ENCODE measurements at places on chromosomes 4 and X.

- DNase-seq, result no peak
Measured at GRCh38 chr4:182649698-182650477, 267.3 kb downstream of the DCTD start.

GRCh38 chr4:8468746-8469535 lies 28.4 kb downstream of the TRMT44 start:
- DNase-seq, result peak; percentile 63

- DNase-seq, result no peak
Measured at GRCh38 chr4:98851806-98852205, 77.1 kb downstream of the EIF4E start.

- DNase-seq, result peak; percentile 74
Measured at GRCh38 chr4:138087066-138087719, 155.0 kb downstream of the SLC7A11 start.

DNA sequence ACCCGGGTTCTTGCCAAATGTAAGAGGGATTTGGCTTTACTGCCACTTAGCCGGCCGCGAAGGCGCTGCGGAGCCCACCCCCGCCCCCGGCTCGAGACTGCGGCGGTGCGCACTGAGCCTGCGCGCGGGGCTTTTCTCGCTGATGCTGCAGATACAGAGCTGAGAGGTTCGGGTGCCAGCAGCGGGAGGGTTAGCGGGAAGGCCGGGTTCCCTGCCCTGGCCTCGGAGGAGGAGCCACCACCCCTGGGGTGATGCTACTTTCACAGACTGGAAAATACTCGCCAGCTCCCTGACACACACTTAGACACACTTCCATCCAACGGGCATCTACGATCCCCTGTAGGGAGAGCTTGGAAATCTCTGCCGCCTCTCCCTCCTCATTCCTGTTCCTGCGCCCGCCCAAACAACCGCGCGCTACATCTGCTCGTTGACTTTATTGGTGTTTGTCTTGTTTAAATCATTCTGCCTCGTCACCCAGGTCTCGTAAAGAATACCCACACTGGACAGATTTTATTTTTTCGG lies 2.1 kb upstream of the PCDH7 start:
- peak; percentile 91 for DNase-seq

GRCh38 chr4:87049508-87049907 lies 114.7 kb downstream of the AFF1 start:
- no peak for DNase-seq

DNA sequence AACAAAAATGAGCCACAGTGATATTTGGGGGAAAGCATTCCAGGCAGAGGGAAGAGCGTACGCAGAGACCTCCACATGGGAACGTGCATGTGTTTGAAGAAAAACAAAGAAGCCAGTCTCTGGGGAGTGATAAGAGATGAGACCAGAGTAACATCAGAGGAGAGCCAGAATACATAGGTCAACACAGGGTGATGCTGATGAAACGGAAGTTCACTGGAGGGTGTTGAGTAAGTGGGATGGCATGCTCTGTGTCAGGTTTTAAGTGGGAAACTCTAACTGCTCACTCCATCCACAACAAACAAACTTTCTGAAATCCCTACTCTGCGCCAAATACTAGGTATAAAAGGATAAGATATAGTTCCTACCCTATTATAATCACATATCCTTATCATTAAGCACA lies 110.0 kb downstream of the ARHGAP6 start:
- DNase-seq, result no peak

GRCh38 chr4:126583509-126583908 lies 1049.2 kb upstream of the INTU start:
- no peak for DNase-seq

GRCh38 chr4:85676050-85676425 lies 201.1 kb downstream of the ARHGAP24 start:
- DNase-seq, result peak; percentile 72

GRCh38 chr4:53622739-53623151 lies 31.5 kb upstream of the LNX1 start:
- DNase-seq, result no peak
